ENCODE measurements at places on chromosomes 6 and 20.

GRCh38 chr20:61117725-61118124, 134.3 kb upstream of the CDH4 start:
- DNase-seq, result no peak

DNA sequence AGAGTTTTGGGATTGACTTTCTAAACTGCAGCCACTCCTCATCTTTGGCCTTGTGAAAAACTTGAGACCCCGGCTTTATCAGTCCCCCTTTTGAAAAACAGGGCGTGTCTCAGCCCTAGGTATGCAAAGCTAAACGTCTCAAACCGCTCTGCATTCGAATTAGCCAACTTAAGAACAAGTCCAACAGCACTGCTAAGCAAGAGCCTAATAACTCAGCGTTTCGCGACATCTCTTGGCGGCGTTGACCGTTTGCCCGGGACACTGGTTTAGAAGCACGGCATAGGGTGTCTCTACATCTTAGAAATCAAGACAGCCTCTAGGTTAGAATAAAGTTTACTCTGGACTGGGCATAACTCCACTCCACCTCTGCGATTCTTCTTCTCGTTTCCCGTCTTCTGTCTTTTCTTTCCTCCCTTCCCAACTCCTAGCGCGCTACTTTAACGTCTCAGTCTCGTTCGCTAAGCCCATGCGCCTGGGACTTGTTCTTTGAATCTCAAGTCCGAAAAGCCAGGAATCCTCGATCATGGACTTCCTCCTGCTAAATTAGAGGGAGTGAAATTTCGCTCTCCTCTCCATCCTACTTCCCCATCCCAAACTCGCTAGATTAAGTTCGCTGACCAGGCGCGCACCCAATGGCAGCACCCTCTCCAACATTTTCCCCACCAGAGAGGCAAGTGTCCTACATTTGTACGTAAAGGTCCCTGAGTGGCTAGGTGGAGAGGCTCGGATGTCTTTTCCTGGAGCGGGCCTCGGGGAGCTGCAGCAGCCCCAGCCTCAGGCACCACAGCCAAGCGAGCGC, 10.5 kb upstream of the TFAP2A start:
- no peak for DNase-seq

- no peak for DNase-seq
These were observed 102.9 kb downstream of the SOBP start for GRCh38 chr6:107592806-107593205.

DNA sequence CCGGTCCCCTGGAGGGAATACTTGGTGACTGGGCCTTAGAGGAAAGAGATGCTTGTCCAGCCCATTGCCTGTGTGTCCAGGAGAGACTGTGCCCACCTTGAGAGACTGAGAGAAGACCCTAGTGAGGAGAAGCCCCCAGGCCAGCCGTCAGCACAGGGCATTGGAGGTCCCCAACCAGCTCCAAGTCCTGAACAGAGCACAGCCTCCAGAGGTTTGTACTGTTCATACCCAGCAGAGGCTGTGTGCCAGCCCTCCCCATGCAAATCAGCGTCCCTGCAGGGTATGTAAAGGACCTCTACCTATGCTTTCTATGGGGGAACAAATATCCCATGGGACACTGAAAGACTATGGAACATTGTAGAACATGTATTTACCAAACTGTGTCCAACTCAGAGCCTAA, 8.4 kb downstream of the HLA-E start:
- no peak for DNase-seq

DNA sequence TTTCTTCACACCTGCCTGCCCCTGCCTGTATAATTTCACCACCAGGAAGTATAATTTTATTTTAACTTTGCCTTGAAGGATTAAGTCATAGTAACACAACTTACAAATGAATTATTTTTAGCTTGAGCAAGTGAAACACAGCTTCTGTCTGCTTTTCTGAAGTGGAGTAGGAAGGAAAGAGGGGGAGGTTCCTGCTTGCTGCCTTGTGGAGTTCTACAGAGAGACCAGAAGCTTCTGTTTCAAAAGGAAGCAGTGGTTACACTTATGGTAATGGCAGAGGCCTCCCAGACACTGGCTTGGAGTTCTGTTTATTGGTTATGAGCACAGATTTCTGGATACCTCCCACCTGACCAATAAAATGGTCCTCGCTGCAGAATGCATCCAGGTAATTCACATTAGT, 159.6 kb downstream of the TMEM200A start:
- DNase-seq, result no peak

DNA sequence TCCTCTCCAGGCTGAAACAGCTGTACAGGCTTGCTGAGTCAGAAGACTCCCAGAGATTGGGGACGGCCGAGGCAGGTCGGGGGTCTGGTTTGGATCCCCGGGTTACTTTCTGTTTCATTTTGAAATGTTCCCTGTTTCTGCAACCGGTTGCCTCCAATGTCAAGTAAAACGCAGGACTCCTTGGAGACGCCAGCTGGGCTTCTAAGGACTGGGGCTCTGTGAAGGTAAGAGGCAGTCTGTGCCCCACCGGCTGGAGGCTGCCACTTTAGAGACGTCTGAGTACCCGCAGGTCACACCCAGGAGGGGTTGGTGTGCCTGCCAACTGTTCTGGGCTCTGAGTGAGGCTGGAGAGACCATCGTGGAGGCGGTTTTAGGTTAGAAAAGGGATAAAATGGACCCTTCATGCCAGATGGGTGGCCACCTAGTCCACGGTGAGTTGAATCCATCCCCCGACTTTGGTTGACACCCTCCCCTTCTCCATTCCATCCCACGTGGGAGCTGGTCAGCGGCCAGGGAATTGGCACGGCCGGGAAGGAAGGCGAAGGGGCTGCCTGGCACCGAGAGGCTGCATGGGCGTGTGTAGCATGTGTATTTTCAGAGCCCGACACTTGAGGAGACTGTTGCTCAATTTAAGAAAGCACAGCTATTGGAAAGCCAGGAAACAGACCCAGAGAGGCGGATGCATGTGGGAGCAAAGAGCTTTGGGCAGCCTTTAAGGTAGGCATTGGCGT, 240.9 kb downstream of the PHACTR1 start:
- no peak for DNase-seq

DNA sequence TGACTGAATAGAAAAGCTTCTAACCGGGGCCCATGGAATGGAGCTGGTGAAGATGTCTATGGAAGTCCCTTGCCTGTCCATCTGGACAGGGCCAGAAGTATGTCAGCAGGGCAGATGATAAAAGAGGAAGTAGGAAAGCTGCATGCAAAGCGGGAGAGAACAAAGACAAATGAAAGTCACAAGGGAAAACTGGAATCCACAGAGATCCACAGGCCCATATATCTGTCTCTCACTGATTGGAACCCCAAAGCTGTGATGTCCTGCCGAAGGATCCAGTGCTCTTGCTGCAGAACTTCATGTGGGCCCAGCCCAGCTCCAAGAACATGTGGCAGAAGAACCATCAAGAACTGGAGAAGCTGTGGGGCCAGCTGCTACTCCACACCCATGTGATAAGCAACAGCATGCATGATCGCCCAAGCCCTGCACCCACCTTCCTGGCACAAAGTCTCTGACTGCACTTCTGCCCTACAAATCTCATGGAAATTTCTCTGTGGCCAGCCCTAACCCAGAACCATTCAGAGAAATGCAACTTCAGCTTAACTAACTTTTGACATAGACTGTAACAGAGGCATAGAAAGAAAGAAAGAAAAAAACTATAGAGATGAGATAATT, 716.0 kb downstream of the KIF16B start:
- DNase-seq, result no peak

DNA sequence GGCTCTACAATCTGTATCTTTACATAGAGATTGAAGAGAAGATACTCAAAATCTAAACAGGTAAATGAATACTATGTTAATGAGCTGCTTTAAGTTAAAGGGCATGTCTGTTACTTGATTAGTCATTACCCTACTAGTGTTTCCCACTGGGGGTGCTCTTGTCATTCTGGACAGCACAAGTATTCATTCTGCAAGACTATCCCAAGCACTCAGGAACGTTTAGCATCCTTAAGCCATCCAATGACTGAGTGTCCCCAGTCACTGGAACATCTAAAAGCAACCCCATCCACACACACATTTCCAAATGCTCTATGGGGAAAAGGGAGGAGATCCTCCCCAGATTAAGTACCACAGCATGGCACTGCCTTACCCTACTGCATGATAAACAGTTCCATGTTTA, 25.7 kb downstream of the EZR start:
- DNase-seq, result no peak

GRCh38 chr6:133404151-133404550, 163.0 kb downstream of the EYA4 start:
- DNase-seq, result no peak

GRCh38 chr6:63391203-63391970, 71.6 kb upstream of the LGSN start:
- DNase-seq, result no peak

GRCh38 chr6:5851261-5851757, 155.4 kb downstream of the NRN1 start:
- no peak for DNase-seq

GRCh38 chr6:152356016-152356415, 281.1 kb downstream of the SYNE1 start:
- DNase-seq, result no peak

GRCh38 chr6:12008366-12009179, 3.5 kb upstream of the HIVEP1 start:
- DNase-seq, result peak; percentile 75

DNA sequence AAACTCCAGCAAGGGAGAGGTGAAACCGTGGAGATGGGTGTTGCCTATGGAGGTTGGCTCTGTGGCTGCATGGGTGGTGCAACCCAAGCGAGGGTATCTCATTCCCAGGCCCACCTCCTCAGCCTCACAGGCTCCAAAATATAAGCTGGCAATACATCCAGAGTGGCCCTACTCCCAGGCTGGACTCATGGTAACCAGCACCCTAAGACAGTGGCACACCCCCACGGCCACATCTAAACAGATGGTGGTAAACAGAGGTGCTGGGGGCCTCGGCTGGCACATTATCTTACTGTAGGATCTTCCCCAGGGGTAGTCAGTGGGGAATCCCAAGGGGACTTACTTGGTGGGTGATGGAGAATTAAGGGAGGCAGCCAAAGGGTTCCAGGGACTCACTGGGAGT, 33.7 kb upstream of the CCND3 start:
- DNase-seq, result no peak

- DNase-seq, result peak; percentile 12
These were observed 69.4 kb downstream of the NRN1 start for GRCh38 chr6:5937169-5937909.

GRCh38 chr6:144469144-144469575, 184.0 kb downstream of the UTRN start:
- no peak for DNase-seq

DNA sequence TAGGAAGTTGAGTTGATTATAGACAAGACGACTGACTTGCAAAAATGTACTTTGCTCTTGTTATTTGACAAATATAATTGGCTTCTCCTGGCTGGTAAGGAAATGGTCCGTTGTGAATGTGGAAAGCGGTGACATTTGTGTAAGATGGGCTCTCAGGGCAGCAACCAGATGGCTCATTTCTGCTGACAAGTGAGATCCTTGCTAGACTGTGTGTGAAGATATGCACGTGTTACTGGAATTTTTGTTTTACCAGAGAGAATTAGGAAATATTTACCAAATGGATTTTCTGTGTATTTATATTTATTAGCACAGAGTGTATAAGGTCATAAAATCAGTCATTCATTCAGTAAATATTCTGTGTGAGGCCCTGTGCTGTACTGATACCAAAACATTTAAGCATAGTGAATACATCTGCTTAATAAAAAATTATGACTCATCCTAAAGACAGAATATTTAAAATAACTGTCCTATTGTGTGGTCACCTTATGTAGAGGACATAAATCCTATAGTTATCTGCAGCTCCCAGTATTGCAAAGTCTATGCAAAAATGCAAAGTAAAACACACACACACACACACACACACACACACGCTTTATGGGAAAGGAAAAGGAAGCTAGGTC, 109.9 kb upstream of the ASF1A start:
- DNase-seq, result no peak
